Omental fat pad (tissue), 4 donors: ENCODE measurements at places on chromosomes 4 and X. TPM values are rescaled to one million over a fixed set of nuclear protein-coding genes. Genes with fewer than 3 reads are reported as not detected.

MOB1B gene
- total RNA-seq = 19.7 TPM

TLR10 gene
- total RNA-seq = 2.5 TPM

RRH gene
- total RNA-seq = 1.1 TPM

RHOXF2 gene
- not detected for total RNA-seq

HPGD gene
- 19.7 TPM for total RNA-seq

ITM2A gene
- total RNA-seq = 106 TPM

ZNF330 gene
- total RNA-seq = 48.5 TPM

C4orf51 gene
- total RNA-seq = not detected

AFAP1 gene
- total RNA-seq = 24.6 TPM

PITX2 gene
- total RNA-seq = 0.28 TPM

PRRG3 gene
- 1.3 TPM for total RNA-seq

ATXN3L gene
- not detected for total RNA-seq

MUC7 gene
- not detected for total RNA-seq

HTN1 gene
- total RNA-seq = not detected

PDE6B gene
- 3.4 TPM for total RNA-seq

DAPP1 gene
- 6.1 TPM for total RNA-seq

MAGEA9B gene
- total RNA-seq = not detected

MTNR1A gene
- not detected for total RNA-seq

NUP54 gene
- total RNA-seq = 36.7 TPM

EDA2R gene
- total RNA-seq = 0.69 TPM

REELD1 gene
- 0.46 TPM for total RNA-seq

EDNRA gene
- 6.4 TPM for total RNA-seq

MBTPS2 gene
- total RNA-seq = 7.4 TPM

FATE1 gene
- total RNA-seq = not detected

TEX13C gene
- total RNA-seq = not detected

GYPA gene
- total RNA-seq = not detected

CA5B gene
- total RNA-seq = 10.2 TPM

NCAPG gene
- total RNA-seq = 0.46 TPM

KLB gene
- 9.5 TPM for total RNA-seq

UGT2B7 gene
- not detected for total RNA-seq

MTTP gene
- not detected for total RNA-seq

PARM1 gene
- 99.8 TPM for total RNA-seq

ZXDA gene
- 12.9 TPM for total RNA-seq

PFKFB1 gene
- 23.8 TPM for total RNA-seq

SASH3 gene
- total RNA-seq = 26.7 TPM

AIMP1 gene
- total RNA-seq = 21.3 TPM

TMSB15A gene
- total RNA-seq = not detected

SOWAHD gene
- total RNA-seq = not detected

TMEM271 gene
- total RNA-seq = not detected

SPON2 gene
- 14.2 TPM for total RNA-seq

AFP gene
- total RNA-seq = not detected

MAP3K15 gene
- total RNA-seq = 0.25 TPM

ART3 gene
- not detected for total RNA-seq

IL3RA gene
- total RNA-seq = 30.6 TPM

TKTL1 gene
- total RNA-seq = not detected

UGT2A1 gene
- total RNA-seq = not detected

AMTN gene
- not detected for total RNA-seq

MAGEC2 gene
- not detected for total RNA-seq

DOK7 gene
- not detected for total RNA-seq

SPANXC gene
- total RNA-seq = not detected

SPANXN4 gene
- total RNA-seq = not detected

MSL3 gene
- total RNA-seq = 28.9 TPM

EMD gene
- 57.7 TPM for total RNA-seq

GPR143 gene
- 1.6 TPM for total RNA-seq

CXCL3 gene
- total RNA-seq = 2.8 TPM

NPNT gene
- total RNA-seq = 17.7 TPM

BMP3 gene
- 24.6 TPM for total RNA-seq

DTHD1 gene
- 1.3 TPM for total RNA-seq

IL1RAPL1 gene
- 0.47 TPM for total RNA-seq

PAGE5 gene
- total RNA-seq = not detected
